ENCODE measurements at places on chromosomes 3 and 15. TPM values are rescaled to one million over a fixed set of nuclear protein-coding genes. Genes with fewer than 3 reads are reported as not detected.

TMEM207 gene
- total RNA-seq: not detected

GRCh38 chr15:69751566-69751965 is 298.9 kb downstream of the RPLP1 start:
- no peak for DNase-seq

GRCh38 chr3:35709691-35710090 is 70.4 kb downstream of the ARPP21 start:
- no peak for DNase-seq

DNA sequence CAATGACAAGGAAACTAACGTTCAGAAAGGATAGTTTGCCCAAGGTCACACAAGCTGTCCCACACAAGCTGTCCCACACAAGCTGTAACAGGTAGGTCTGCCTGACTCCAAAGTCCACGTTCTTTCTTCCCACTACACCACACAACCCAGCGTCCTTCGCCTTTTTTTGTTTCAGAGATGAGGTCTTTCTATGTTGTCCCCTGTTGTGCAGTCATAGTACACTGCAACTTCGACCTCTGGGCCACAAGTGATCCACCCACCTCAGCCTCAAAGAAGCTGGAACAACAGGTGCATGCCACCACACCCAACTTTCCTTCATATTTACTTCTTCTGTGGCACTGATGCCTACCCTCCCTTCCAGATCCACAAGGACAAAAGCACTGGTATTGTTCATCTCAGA is 21.4 kb downstream of the MB21D2 start:
- no peak for DNase-seq

GRCh38 chr3:189748046-189748445 is 116.9 kb downstream of the TP63 start:
- DNase-seq: no peak

DNA sequence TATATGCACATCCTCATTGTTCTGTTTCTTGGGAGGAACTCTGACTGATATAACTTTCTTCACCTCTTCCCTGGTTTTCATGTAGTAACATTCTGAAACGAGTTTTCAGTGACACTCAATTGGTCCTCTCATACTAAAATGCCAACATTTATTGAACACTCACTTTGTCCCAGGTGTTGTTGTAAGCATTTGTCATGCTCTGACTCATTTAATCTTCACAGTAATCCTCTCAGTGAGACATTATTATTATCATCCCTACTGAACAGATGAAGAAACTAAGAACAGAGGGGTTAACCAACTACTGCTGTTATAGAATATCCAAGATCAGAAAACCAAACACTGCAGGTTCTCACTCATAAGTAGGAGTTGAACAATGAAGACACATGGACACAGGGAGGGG is 94.1 kb upstream of the MRPL3 start:
- no peak for DNase-seq

DNA sequence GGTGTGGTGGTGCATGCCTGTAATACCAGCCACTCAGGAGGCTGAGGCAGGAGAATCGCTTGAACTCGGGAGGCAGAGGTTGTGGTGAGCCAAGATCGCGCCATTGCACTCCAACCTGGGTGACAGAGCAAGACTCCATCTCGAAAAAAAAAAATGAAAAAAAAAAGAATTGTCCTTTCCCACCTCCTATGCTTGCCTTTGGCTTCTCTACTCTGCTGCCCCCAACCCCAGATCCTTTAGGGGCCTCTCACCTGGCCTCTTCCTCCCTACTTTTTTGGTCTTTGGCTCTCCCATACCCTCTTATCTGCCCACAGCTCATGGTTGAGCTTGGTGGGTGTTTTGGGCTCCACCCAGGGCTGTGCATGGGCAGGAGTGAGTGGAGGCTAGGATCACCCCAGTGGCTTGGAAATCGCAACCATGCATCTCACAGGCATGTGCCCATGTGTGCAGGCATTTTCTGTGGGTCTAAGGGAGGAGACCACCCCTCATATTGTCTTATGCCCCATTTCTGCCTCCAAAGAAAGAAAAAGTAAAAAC is 2.1 kb upstream of the SHISA5 start:
- DNase-seq: no peak
